Activated T-helper 17 cell treated with anti-CD3 and anti-CD28 coated beads, Interleukin-2, amount 50 U/mL, for 72 hours (primary cell): ENCODE measurements at places on chromosomes 1 and 21. TPM values are rescaled to one million over a fixed set of nuclear protein-coding genes. Genes with fewer than 3 reads are reported as not detected.

The TACSTD2 gene
- total RNA-seq = not detected

The GPR153 gene
- total RNA-seq = 0.39 TPM

The RAB7B gene
- not detected for total RNA-seq

The RHBDL2 gene
- total RNA-seq = not detected

The GCSAML gene
- 1.1 TPM for total RNA-seq

The PLEKHG5 gene
- total RNA-seq = 3.2 TPM

The LAPTM5 gene
- total RNA-seq = 333 TPM

GRCh38 chr1:111903871-111904449 lies 85.5 kb downstream of the KCND3 start:
- no peak for ATAC-seq

GRCh38 chr1:9362488-9362887 lies 69.8 kb downstream of the SPSB1 start:
- no peak for ATAC-seq

DNA sequence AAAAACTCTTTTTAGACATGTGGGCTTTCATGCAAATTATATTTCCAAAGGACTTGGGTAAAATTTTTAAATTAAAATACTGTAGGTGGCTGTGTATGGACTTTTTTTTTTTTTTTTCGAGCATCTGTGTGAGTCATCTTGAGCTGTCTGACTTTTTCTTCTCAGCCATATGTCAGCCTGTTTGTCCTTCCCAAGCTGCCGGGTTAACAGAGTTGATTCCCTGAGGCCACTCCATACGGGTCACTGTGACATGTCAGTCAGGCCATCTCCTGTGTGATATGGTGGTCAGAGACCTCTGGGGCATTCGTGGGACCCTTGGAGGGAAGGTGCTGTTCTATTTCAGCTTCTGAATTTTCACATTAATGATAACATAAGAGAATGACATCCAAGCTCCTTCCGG lies 148.3 kb downstream of the KCNJ6 start:
- ATAC-seq = no peak

- no peak for ATAC-seq
Observed at GRCh38 chr21:40569357-40569756, 277.6 kb downstream of the DSCAM start.

DNA sequence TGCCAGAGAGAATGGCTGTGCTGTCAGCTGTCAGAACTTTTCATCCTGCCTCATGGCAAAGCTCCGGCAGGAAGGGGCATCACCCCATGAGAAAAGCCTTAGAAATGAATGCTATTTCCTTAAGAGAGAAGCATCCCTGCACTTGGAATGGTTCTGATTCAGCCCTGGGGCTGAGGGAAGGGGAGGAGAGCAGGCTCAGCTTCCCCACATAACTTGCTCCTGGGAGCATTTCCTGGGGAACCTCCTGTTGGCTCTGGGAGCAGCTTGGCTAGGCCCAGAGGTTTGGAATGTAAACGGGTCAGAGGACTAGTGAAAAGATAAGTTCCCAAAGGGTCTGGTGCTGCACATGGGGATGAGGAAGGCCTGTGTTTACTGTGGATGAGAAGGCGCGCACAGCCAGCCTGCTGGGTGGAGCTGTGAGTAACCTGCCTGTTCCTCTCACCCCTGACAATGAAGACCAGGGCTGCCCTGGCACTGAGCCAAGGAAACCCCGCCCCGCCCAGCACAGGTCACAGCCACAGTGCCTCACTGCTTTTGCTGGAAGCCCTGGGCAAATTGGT lies 5.0 kb downstream of the PRELP start:
- ATAC-seq = peak; percentile 70

DNA sequence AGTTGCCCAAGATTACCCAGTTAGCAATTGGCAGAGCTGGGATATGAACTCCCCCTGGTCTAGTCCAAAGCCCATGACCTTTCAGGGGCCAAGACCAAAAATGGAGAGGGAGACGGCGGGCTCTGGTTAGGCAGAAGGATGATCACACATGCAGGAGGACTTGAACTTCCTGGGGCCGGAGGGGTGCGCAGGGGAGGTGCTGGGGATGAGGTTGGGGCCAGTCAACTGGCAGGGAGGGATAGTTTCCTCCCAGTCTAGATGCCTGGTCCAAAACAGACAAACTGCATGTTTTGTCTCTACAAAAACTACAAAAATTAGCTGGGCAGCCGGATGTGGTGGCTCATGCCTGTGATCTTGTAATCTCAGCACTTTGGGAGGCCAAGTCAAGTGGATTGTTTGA lies 78.1 kb downstream of the NKAIN1 start:
- ATAC-seq = no peak

- no peak for ATAC-seq
Observed at GRCh38 chr1:21268281-21269239, 21.7 kb downstream of the ECE1 start.

DNA sequence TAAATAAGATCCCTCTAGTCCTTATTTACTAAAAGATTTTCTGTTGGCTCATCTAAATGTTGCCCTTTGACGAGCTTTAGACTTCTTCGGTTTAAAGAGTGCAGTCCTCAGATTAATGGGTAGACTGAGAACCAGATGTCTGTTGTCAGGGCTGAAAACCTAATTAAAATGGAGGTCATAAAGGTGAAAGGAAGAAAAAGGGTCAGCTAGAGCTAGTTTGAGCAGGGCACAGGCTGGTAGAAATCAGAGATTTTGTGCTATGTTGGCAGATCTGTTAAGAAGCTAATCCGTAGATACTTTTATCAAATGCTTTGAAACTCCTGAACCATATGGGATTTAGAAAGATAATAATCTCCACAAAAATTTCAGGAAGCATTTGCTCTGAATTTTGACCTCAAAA lies 959.0 kb downstream of the PLA2G4A start:
- no peak for ATAC-seq

DNA sequence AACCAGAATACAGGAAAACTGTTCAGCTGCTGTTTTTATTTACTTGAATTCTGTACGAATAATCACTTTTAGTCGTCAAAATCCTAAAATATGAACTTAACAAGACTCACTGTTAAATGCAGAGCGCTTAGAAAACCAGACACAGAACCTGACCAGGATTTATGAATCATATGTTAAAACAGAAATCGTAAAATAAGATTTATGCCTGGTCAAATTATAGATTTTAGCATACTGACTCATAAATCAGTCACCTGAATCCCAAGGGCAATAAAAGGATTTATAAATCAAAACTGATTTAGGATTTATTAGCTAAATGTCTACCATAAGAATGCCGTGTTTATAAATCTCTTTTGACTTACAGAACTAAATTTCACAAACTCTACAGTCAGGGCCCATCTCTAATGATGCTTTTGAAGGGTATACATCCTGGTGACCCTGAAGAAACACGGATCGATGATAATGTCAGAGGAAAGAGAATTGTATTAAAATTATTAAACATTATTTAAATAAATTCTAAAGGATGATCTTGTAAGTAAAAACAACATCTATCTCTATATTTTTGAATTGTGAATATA lies 28.8 kb downstream of the CYYR1 start:
- ATAC-seq = no peak

GRCh38 chr1:78726686-78727085 lies 77.1 kb downstream of the IFI44 start:
- no peak for ATAC-seq

GRCh38 chr1:58607391-58607790 lies 30.3 kb upstream of the TACSTD2 start:
- no peak for ATAC-seq

DNA sequence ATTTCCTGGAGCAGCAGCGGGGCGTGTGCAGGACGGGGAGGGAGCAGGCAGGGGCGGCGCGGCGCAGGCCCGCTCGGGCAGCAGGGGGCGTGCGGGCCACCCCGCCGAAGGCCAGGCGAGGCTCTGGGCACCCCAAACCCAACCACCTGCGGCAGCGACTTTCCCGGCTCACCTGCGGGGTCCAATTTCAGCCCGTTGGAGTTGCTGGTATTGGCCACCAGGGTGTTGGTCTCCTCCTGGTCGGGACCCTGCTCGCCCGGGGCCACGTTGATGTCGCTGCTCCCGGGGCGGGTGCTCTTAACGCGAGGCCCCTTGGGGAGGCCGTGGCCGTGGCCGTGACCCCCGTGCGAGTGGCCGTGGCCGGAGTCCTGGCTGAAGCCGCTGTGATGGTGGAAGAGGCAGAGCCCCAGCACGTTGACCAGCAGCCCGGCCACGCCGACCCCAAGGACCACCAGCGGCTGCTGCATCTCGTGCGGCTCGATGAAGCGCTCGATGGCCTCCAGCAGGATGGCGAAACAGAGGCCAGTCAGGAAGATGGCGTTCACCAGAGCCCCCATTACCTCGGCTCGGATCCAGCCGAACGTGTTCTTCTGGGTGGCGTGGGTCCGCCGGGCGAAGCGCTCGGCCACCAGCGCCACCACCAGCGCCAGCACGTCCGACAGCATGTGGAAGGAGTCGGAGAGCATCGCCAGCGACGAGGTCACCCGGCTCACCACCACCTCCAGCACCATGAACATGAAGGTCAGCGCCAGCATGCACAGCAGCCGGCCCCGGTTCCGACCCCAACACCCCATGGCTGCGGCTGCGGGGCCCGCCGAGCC lies 932 bp downstream of the SLC30A1 start:
- ATAC-seq = peak; percentile 61

DNA sequence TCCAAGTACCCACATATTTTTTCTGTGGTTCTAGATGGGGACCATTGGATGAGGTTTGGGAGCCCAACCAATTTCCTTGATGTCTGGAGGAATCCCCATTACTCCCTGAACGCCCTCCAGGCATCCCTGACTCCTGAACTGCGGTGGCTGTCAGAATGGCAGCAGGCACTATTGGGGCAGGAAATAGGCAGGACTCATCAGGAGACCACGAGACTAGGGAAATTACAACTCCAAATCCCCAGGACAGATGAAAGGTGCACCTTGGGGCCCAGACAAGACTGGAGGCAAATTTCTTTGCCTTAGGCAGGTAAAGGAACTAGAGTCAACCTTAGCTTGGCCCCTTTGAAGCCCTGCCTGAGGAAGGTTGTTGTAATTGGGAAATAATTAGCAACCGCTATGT lies 1.1 kb downstream of the CGN start:
- no peak for ATAC-seq

DNA sequence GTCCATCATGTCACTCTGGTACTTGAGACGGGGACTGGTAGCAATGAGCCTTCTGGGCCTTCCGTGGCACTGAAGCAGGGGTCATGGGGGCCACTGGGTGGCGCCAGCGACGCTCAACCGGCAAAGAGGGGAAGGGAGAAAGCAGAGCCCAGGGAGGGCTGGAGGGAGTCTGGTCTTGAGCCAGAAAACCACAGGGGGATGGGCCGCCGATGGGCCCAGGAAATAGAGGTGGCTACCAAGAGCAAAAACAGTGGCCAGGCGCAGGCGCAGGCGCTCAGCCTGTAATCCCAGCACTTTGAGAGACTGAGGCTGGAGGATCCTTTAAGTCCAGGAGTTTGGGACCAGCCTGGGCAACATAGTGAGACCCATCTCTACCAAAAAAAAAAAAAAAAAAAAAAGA lies 21.8 kb downstream of the EXOC8 start:
- peak; percentile 86 for ATAC-seq

GRCh38 chr21:46416551-46416950 lies 42.1 kb upstream of the DIP2A start:
- ATAC-seq = no peak
